ENCODE measurements at places on chromosomes 13 and 19.

DNA sequence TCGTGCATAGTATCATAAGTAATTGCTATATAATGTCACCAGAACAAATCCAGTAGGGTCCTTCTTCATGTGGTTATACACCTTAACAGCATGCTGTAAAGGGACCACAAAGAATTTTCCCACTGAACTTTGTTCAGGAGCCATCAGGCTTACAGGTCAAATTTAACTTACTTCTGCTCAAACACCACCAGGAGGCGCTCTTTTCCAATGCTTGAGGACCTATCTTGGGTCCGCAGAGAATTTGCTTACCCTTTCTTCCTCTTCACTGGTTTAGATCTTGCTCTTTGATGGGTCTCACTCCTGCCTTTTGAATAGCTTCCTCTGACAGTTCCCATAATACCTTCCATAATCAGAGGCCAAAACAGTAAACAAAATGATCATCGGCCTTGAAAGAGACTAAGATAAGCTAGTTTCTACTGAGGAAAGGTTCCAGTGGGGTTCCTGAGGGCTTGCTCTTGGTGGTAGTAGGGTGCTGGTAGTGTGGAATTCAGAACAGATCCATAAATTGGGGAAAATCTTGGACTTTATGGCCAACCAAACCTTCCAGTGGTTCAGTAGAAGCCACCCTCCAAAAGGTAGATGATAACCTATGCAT lies 37.4 kb downstream of the SCGB2B2 start:
- DNase-seq = peak; percentile 58

DNA sequence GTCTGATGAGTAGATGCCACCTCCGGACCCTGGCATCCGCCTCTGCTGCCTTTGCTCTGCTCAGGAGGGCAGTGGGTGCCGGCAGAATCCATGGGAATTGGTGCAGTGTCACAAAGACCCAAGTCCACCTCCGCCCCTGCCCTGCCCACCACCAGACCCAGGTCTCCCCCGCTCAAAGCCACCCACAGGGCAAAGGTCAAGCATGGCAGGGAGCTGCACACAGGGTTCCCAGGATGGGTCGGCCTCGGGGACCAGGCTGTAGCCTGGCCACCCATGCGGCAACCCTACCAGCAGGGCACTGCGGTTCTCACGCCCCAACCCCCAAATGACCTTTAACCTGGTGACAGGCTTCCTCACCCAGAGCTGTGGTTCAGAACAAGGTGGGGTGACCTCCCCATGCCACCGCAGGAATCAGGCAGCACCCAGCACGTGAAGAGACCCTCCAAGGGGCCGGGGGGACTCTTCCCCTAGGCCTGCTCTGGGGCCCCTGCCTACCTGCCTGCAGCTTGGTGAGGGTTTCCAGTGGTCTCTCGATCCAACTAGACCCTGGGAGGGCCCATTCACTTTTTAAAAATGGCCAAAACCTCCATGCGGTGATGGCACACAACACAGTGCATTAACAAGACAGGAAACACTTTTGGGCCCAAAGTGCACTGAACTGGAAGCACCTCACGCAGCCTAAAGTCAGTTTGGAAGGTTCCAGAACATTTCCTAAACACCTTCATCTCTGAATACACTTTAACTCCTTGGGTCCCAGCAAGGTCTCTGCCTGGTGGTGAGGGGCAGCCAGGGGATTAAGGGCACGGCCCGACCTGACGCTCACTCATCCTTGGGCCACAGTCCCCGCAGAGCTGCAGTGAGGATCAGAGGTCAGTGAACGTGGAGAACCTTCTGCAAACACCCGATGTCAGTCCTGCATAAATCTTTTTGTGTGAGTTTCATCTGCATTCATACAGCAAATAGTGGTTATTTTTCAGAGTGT lies 11.0 kb downstream of the GAS6 start:
- no peak for DNase-seq

GRCh38 chr13:46121033-46121432 lies 16.2 kb upstream of the CPB2 start:
- DNase-seq = no peak

GRCh38 chr19:19217099-19217498 lies 5.3 kb downstream of the NCAN start:
- no peak for DNase-seq

DNA sequence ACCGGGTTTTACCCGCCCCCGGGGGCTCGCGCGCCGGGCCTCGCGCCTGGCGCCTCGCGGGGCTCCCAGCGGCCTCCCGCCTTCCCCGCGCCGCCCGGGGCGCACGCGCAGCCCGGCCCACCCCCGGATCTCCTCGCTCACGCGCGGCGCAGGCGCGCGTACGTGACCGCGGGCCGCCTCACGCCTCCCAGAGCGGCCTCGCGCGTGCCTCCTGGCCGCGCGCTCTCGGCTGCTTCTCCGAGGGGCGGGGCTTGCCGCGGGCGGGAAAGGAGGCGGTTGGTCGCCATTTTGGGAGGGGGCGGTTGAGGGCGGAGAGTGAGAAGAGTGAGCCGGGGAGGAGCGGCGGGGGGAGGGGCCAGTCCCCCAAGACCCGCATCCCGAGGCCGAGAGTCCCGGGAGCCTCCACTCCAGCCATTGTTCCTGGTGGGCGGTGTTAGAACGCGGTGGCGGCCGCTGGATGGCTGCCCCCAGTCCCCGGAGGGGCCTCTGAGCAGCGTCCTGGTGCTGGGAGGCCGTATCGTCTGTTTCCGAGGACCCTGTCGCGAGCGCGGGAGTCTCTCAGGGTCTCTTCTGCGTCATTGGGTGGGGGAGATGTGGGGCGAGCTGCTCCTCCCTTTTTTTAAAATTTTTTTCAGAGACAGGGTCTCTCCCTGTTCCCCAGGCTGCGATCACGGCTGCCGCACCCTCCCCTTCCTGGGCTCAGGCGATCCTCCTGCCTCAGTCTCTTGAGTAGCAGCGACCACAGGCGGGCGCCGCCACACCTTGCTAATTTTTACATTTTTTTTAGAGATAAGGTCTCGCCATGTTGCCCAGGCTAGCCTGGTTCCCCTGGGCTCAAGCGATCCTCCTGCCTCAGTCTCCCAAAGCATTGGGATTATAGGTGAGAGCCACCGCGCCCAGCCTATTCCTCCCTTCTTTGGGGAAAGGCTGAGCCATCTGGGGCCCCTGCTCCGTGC lies at the start of gene ZNF541:
TSS of gene ZNF541 (minus strand) at position 78 of the 956 bp plus-strand sequence. CDS start 17,292 bp downstream, outside the sequence.
- DNase-seq = peak; percentile 73

DNA sequence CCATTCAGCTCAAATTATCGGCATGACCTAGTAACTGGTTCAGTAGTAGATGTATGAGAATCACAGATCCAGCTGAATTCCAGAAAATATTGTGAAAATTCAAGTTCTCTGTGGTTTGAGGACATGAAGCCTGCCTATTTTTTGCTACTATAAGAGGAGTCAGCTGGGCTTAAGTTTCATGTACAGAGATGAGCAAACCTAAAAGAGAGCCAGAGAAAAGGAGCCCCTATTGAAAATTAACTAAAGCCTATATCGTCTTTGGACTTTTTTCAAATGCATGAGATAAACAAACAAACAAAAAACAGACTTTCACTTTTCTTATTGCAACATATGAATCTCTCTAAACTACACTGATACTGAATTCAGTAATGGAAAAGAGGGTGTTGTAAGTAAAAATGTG lies 106.8 kb upstream of the SPRY2 start:
- no peak for DNase-seq

GRCh38 chr19:46402725-46403124 lies 10.6 kb downstream of the CCDC8 start:
- no peak for DNase-seq

- no peak for DNase-seq
Observed at GRCh38 chr13:76954538-76954937, 6.2 kb downstream of the ACOD1 start.

- DNase-seq = no peak
Observed at GRCh38 chr19:12715929-12716328, 7.8 kb downstream of the TNPO2 start.

DNA sequence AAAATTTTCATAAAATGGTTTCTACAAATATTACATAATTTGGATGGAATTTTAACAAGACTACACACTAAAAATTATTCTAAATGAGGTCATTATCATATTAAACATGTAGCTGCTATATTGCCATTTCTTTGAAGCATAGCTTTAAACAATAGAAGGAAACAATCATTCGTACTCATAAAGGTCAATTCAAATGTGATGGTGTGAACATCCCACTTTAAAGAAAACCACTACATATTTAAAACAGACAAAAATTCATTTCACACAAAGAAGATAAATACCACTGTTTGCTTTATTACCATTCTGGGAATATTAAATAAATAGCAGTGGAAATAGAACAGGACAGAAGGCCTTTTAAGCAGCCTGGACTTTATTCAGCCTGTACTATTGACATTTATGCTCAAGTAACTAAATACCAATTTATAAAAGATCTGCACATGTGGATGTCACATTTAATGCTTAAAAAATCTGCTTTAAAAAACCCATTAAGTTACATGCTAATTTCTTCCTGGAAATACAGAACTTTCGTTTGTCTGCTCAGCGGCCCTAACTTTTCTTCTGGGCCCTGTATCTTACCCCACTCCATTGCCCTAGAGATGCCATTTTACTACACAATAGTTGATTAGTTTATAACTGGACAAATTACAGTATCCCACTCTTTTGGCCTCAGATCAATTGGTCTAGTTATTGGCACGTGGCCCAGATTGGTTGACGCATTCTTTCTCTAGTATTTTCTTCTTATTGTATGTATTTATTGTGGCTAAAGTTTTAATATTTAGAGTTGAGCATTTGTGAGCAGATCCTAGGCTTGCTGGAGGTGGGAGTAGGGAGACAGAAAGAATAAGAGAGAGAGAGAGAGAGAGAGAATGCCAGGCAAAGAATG lies 215.1 kb upstream of the SPRY2 start:
- no peak for DNase-seq

All from stimulated activated CD8-positive, alpha-beta memory T cell treated with anti-CD3 and anti-CD28 coated beads, Interleukin-2, amount 100 ng/mL, for 1 hour (primary cell).